ENCODE measurements at places on chromosomes 11 and 22.

- no peak for DNase-seq
Measured at GRCh38 chr11:8713760-8714454, 31.3 kb downstream of the RPL27A start.

GRCh38 chr11:85960678-85961077, 105.5 kb downstream of the CCDC83 start:
- no peak for DNase-seq

DNA sequence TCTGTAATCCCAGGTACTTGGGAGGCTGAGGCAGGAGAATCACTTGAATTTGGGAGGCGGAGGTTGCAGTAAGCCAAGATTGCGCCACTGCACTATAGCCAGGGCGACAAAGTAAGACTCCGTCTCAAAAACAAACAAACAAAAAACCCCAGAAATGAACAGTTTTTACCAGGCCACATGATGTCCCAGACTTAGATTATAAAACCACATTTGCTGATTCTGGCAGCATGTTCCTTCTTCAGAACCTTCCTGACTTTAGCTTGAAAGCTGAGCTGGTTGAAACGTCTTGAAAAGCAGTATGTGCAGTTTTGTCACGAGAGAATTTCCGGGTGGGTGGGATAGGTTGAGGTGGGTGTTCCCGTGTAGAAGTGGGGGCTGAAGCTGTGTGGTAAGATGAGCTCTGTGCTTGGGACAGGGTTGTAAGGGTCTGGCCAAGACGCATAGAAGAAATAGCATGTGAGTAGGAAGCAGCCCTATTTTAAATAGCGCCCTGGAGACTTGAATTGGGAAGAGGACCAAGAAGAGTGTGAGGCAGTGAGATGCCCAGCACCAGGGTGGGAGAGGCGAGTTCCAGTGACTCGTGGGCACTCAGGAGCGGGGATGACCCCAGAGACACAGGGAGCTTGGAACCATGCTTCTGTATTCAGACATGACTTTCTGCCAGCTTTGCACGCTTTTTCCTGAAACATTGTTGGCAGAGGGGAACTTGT, 7.6 kb downstream of the AP2A2 start:
- no peak for DNase-seq

- no peak for DNase-seq
Measured at GRCh38 chr11:19808076-19808911, 95.7 kb downstream of the NAV2 start.

DNA sequence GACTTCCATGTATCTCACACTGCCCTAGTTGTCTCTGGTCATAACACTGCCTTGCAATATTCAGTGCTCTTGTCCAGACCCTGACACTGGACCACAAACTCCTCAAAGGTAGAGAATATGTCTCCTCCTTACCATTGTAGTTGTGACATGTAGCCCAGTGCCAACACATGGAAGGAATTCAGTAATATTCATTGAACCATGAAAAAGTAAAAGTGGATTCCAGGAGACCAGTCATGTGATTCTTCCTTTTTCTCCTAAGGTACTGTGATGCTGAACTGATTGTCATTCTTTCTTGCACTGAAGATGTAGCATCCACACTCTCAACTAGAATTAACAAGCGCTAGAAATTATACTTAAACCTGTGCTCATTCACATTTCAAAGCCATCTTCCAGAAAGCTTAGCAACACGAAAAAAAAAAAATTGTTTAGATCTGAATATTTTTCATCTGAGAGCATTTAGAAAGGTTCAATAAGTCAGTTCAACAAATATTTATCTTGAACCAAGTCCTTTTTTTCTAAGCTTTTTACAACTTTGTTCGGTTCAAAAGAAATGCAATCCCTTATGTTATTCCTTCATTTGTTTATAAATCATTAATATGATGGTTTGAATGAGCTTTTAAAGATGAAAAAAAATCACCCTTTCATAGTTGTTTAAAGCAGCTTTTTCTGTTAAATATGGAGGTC, 224.7 kb upstream of the BLID start:
- DNase-seq: no peak

- DNase-seq: no peak
Measured at GRCh38 chr22:46731246-46732040, 6.6 kb downstream of the CERK start.

- no peak for DNase-seq
Measured at GRCh38 chr22:43516386-43516785, 104.6 kb downstream of the MPPED1 start.

- DNase-seq: no peak
Measured at GRCh38 chr22:27327981-27328721, 473.4 kb downstream of the MN1 start.

GRCh38 chr11:111155021-111155420, 90.5 kb upstream of the POU2AF2 start:
- no peak for DNase-seq

DNA sequence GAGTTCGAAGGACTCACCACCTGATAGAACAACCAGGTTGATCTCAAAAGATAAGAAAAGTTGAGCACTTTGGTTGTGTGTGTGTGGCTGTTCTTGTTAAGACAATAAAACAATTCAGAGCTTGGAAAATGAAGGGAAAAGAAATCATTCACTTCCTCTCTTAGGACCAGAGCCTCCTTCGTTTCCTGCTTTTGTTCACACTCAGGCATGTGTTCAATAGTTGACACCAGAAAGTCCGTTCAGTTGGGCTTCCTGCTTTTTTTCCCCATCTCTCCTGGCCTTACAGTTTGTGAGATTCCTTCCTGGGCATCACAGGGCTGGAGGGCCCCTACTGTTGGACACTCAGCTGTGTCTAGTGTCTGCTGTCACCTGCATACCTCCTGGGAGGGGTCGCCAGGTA, 48.0 kb downstream of the TSPAN18 start:
- no peak for DNase-seq

DNA sequence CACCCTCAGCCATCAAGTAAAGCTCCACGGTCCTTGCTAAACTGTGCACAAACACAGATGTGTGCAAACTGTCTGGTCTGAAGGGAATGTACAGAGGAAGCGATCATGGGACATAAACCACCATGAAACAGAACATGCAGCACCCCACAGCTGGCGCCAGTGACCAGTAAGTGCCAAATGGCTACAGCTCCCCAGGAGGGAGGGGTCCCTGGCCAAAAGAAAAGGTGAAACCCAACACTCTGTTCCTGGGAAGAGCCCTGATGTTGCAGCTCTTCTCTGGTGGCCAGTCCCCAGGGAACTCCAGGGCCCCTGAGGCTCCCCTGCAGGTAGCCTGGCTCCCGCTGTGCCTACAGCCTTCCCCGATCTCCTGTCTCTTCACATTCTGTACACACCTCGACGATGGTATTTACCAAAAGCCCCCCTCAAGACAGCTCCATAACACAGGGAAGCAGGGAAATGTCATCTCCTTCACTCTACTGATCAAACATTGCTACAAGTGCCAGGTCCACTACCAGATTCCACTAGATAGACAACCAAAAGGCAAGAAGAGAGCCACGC, 2.9 kb downstream of the DGCR6L start:
- DNase-seq: no peak

GRCh38 chr11:42770444-42771065, 541.2 kb upstream of the API5 start:
- DNase-seq: no peak

Measured in CD4-positive, alpha-beta T cell (primary cell).